Stimulated activated CD4-positive, alpha-beta T cell treated with anti-CD3 and anti-CD28 coated beads, Interleukin-15, amount 100 ng/mL, for 1 hour (primary cell): ENCODE measurements at places on chromosomes 1 and 21.

GRCh38 chr1:197145446-197146024, 934 bp downstream of the ASPM start:
- no peak for DNase-seq

DNA sequence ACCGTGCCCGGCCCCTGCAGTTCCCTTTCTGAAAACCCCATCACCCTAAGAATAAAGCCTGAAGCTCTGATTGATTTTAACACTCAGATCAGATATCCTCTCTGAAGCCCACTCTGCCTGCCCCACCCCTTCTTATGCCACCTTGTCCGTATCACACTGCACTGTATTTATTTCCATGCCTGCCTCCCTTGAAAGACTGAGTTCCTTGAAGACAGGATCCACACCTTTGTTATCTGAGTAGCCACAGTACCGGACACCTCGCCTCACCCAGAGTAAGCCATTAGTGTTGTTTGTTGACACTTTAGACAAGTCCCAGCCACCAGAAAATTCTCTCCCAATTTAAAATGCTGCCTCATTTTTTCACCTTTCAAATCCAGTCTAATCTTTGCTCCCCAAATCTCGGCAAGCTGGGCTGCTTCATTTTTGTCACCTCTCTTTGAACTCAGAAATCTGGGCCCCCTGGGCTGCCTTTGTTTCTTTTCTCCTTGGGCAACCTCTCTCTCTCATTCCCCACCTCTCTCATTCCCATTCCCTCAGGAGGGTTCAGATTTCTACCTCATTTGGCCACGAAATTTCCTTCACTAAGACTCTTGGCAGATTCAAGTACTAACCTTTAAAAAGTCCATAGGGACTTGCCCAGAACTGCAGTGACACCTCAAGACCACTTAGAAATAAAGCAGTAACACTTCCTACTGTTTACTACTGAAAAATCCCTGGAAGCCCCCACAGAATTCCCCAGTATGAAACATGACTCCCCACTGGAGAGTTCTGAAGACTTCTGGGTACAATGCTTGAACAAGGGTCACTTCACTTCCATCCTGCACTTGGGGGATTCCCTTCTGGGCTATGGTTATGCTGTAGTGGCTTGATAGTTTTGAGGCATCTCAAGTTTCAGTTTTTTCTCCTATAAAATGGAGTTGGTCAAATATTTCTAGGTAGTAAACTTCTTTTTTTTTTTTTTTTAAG, 8.7 kb upstream of the PPP1R15B start:
- no peak for DNase-seq

- DNase-seq = no peak
Measured at GRCh38 chr1:214970016-214970415, 112.5 kb upstream of the KCNK2 start.

- DNase-seq = no peak
Measured at GRCh38 chr1:7932524-7933138, 8.0 kb downstream of the TNFRSF9 start.

DNA sequence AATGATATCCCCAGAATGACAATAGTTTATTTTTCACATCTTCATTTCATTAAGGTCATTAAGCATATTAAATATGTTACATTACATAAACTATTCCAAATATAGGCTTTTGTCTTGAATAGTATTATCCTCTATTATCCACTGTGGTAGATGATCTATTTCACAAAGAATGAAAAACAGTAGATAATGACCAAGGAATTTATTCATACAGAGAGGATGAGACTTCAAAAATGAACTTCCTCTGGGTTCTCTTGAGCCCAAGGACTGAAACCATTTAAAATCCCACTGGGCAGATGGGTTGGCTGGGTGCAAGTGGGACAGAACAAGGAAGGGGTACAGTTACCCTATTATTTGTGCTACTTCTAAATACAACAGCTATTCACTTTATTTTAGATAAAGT, 33.0 kb downstream of the PTPN14 start:
- no peak for DNase-seq

- no peak for DNase-seq
Measured at GRCh38 chr1:87092846-87093245, 178.4 kb downstream of the HS2ST1 start.

DNA sequence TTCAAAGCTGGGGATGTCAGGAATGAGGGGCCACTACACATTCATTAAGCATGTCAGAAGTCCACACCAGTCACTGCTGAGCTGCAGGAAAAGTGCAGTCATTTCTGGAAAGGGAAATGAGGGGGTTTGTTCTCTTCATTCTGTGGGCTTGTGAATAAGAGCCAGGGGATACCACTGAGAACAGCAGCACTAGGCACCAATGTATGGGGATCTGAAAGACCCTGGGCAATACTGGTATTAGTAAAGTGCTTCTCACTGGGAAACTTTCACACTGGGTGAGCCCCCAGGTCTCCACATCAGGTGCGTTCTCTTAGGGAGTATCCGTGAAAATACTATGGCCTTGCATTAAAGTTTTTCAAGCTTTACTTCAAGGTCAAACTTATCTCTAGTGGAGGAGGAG, 49.9 kb downstream of the TGFB2 start:
- DNase-seq = no peak

GRCh38 chr1:5758859-5759578, 233.2 kb downstream of the NPHP4 start:
- no peak for DNase-seq

DNA sequence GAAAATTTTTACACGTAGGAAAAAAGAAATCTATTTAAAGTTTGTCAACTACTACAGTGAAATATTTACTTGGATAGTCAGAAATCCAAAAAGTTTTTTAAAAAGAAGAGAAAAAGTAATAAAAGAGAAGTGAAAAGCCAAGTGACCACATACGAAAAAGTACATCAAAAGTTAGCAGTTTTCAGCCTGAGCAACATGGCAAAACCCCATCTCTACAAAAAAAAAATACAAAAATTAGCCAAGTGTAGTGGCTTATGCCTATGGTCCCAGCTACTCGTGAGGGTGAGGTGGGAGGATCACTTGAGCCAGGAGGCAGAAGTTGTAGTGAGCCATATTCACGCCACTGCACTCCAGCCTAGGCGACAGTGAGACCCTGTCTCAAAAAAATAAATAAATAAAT, 5.2 kb upstream of the MR1 start:
- no peak for DNase-seq

DNA sequence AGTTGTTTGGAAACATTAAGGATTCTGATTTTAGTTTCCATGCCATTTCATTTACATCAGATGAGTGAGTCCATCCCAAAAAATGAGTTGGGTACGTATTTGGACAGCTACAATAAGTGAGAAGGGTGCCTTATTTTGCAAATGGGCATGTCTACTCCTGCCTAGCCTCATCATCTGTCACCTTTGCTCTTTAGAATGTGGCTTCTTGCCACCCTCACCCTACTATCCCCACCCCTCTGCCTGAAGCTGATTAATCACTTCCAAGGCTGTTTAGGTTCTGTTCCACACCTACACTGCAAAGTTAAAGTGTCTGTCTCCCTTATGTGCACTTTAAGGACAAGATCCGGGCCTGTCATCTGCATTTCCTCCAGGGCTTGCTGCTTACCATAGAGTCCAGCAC, 61.2 kb downstream of the ST6GALNAC5 start:
- no peak for DNase-seq

DNA sequence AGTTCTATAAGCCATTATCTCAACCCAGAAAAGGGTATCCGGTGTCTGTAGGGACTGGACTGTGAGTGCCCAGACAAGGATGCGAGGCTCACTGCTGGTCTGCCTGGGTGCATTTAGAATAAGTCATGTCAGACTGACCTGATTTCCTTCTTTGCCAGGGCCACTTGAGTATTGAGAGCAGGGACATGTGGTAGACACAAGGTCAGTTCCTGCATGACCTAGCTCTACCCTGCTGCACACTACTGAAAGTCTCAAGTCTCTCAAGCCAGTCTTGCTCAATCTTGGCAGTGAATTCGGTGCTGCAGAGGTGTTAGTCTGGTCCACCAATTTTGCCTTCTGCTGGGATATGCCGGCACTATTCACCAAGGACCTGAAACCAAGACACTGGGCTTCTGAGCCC, 180.1 kb downstream of the C1orf94 start:
- DNase-seq = no peak

- DNase-seq = no peak
Measured at GRCh38 chr1:10961300-10961833, 51.1 kb upstream of the TARDBP start.

- no peak for DNase-seq
Measured at GRCh38 chr1:98129491-98129890, 208.7 kb upstream of the DPYD start.

GRCh38 chr1:84407958-84408422, 9.7 kb downstream of the DNASE2B start:
- DNase-seq = no peak

GRCh38 chr1:51686450-51686849, 69.6 kb downstream of the OSBPL9 start:
- no peak for DNase-seq

GRCh38 chr21:39016740-39017315, 166.4 kb downstream of the PSMG1 start:
- no peak for DNase-seq

GRCh38 chr1:204988196-204988595, 54.8 kb upstream of the CNTN2 start:
- no peak for DNase-seq

DNA sequence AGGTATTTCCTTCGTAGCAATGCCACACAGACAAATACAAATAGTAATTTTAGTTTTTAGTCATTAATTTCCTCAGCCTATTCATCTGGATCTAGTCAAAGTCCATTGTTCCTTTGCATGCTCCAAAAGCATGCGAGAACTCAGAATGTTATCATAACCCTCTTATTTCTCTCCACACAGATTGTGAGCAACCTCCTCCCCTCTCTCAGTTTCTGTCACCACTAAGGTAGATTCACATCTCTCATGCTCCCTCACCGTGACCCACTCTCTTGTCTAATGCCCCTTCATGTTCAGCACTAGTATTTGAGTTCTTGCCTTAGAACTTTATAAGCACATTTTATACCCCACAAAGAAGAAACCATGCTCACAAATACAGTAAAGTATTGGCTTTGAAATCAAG, 582.4 kb downstream of the PLA2G4A start:
- no peak for DNase-seq

DNA sequence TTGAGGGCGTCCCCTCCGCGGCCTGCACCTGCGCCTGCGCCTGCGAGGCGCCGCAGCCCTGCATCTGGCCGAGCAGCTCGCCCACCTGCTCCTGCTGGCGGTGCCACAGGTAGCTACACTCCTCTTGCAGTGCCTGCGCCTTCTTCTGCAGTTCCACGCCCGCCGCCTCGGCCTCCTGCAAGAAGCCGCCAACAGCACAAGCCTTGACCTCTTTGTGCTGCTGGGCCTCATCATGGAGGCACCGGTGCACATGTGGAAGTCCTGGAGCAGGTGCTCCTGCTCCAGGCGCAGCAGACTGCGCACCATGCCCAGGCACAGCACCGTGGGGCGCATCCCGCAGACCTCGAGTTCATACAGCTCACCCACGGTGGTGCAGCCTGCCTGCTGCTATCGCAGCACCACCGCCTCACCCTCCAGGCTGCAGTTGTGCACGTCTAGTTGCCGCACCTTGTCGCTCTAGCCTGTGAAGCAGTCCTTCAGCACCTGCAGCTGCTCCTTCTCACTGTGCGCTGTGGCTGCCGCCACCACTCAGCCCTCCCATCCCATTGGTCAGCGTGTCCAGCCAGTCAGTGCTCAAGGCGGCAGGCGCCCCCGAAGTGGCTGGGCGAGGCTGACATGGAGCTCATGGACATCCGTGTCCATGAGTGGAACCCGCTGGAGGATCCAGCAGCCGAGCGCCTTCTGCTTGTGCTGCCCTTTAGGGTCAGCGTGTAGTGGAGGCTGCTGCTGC, 12.2 kb upstream of the CD2 start:
- no peak for DNase-seq

GRCh38 chr1:201686714-201687455, 142.1 kb upstream of the IPO9 start:
- DNase-seq = no peak

DNA sequence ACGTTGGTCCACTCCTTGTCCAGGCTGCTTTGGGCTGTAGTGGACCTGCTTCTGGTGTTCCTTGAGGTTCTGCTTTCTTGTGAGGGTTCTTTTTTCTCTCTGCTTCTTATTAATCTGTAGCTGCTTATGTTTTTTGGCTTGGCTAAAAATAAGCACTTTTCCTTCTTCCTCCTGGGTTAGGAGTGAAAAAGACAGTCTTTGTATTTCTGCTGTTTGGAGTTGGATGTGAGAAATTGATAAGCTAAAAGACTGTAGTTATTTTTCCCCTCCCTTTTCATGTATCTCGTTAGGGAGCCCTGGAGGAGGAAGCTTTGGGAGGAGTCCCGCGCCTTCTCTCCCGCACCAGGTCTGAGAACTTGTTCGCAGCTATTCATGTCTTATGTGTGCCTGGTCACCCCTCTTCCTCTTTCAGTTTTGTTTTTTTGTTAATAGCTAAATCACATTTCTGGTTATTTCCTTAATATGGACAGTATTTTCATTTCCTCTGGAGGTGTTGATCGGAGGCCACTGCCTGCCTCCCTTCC, 79.0 kb downstream of the GALNT2 start:
- no peak for DNase-seq

DNA sequence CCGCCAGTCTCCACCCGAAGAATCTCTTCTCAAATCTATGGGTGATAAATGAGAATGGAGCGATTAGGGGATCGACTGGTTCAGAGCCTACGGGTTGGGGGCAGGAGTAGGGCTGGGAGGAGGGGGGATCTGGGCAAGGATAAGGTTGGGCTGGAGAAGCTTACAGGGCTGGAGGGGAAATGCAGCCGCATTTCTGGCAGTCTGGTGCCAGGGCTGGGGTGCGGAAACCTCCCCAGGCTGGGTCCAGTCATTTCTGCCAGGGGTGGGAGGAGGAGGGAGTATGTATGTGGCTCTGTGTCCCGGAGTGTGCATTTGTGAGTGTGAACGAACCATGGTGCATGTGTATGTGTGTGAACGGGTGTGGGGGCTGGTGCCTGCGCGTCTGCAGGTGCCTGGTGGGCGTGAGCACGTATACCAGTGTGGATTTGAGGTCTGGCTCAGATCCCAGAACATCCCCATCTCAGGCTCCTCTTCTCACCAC, 10.2 kb downstream of the C1orf216 start:
- DNase-seq = no peak

GRCh38 chr1:222105393-222105737, 363.5 kb upstream of the DUSP10 start:
- DNase-seq = no peak

- DNase-seq = no peak
Measured at GRCh38 chr1:25468033-25468432, 37.3 kb downstream of the MACO1 start.

DNA sequence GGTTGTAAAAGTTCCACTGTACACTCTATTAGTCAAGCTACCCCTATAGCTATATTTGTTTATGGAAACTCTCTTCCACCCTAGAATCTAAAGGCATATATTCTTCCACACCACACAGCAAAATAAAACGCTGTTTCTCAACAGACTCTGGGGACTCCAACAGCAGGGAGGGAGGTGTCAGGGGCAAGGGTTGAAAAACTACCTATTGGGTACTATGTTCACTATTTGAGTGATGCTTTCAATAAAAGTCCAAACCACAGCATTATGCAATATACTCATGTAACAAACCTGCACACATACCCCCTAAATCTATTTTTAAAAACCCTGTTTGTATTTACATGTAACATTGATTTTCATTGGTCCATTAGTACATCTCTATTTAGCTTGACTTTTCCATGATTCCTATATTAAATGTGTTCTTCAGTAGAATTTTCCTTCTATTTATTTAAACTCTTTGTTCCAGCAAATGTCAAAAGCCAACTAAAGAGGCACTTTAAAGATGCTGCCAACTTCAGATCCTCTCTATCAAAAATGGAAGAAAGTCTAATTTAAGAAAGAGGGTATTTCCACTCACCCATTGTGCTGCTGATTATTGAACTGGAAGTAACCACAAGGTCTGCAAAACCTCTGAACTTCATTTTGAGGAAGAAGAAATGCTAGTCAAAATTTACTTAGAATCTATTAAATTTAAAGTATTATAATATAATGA, 26.2 kb downstream of the RGS7 start:
- no peak for DNase-seq

GRCh38 chr1:202023001-202023433, 12.6 kb downstream of the ELF3 start:
- no peak for DNase-seq
